T-helper 17 cell (primary cell): ENCODE measurements at places on chromosomes 16 and 17. TPM values are rescaled to one million over a fixed set of nuclear protein-coding genes. Genes with fewer than 3 reads are reported as not detected.

RGS11 gene
- total RNA-seq, result not detected

SKAP1 gene
- total RNA-seq, result 138 TPM

LITAFD gene
- total RNA-seq, result 0.75 TPM

EPX gene
- not detected for total RNA-seq

CES4A gene
- total RNA-seq, result 20.0 TPM

CDH3 gene
- 0.42 TPM for total RNA-seq

GP1BA gene
- 1.6 TPM for total RNA-seq

TMEM88 gene
- 31.3 TPM for total RNA-seq

GRCh38 chr17:82443465-82444283, 6.9 kb downstream of the CYBC1 start:
- peaks cover 6% of the 10 kb centered on the region for H3K4me1 ChIP-seq
- H3K4me3 ChIP-seq, result no peak overlapping the region
- H3K36me3 ChIP-seq, result no peaks in the 10 kb centered on the region
- no peak overlapping the region for H3K27ac ChIP-seq
- DNase-seq, result no peak

DNA sequence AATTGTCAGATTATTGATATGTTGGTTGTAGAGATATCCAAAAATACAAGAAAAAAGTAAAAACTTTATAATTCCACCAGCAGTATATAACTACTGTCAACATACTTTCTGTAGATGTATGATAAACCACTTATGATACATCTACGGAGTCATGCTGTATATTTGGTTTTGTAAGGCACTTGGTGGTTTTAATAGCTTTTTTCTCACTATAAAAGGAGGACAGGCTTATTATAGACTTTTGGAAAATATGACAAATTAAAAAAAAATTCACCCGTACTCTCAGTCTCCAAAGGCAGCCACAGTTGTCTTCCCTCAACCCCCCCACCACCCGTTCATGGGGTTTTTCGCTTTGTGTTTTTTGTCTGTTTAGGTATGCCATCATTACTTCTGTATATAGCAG, 14.8 kb downstream of the RAI1 start:
- no peaks in the 10 kb centered on the region for H3K36me3 ChIP-seq
- peak overlapping the region; percentile 97 for H3K27ac ChIP-seq
- peaks cover 34% of the 10 kb centered on the region for H3K4me1 ChIP-seq
- DNase-seq, result no peak
- H3K27me3 ChIP-seq, result no peaks in the 10 kb centered on the region

GRCh38 chr17:9875441-9875840, 29.6 kb downstream of the RCVRN start:
- DNase-seq, result no peak
- H3K4me1 ChIP-seq, result no peaks in the 10 kb centered on the region

GRCh38 chr16:9499941-9500593, 408.6 kb downstream of the HAPSTR1 start:
- no peaks in the 10 kb centered on the region for H3K4me1 ChIP-seq
- H3K36me3 ChIP-seq, result no peaks in the 10 kb centered on the region
- no peak for DNase-seq
- no peak overlapping the region for H3K4me3 ChIP-seq
- H3K27me3 ChIP-seq, result no peaks in the 10 kb centered on the region

GRCh38 chr16:3536851-3537250, 36.0 kb downstream of the CLUAP1 start:
- no peaks in the 10 kb centered on the region for H3K36me3 ChIP-seq
- no peaks in the 10 kb centered on the region for H3K27me3 ChIP-seq
- DNase-seq, result no peak
- peak overlapping the region; percentile 61 for H3K27ac ChIP-seq
- peaks cover 19% of the 10 kb centered on the region for H3K4me1 ChIP-seq

DNA sequence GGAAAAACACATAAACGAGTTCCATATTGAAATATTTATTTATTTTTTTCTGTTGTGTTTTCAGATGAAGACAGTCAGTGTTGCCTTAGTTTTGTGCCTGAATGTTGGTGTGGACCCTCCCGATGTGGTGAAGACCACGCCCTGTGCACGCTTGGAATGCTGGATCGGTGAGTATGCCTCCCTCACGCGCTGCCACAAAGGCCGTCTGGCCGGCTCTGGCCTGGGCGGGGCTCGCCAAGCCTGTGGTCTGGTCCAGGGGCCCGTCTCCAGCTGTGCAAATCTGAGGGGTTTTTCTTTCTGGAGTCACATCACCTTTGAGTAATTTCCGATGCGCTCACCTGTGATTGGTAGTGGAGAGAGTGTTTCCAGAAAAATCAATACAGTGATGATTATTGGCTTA, 81.0 kb downstream of the RPTOR start:
- peaks cover 17% of the 10 kb centered on the region for H3K4me1 ChIP-seq
- no peak overlapping the region for H3K27ac ChIP-seq
- H3K36me3 ChIP-seq, result peaks cover 11% of the 10 kb centered on the region
- no peak overlapping the region for H3K4me3 ChIP-seq

- peaks cover 3% of the 10 kb centered on the region for H3K4me1 ChIP-seq
- H3K27me3 ChIP-seq, result no peaks in the 10 kb centered on the region
- H3K36me3 ChIP-seq, result peaks cover 11% of the 10 kb centered on the region
- DNase-seq, result no peak
- H3K27ac ChIP-seq, result no peak overlapping the region
Observed at GRCh38 chr16:16083421-16084156, 134.2 kb downstream of the ABCC1 start.

DNA sequence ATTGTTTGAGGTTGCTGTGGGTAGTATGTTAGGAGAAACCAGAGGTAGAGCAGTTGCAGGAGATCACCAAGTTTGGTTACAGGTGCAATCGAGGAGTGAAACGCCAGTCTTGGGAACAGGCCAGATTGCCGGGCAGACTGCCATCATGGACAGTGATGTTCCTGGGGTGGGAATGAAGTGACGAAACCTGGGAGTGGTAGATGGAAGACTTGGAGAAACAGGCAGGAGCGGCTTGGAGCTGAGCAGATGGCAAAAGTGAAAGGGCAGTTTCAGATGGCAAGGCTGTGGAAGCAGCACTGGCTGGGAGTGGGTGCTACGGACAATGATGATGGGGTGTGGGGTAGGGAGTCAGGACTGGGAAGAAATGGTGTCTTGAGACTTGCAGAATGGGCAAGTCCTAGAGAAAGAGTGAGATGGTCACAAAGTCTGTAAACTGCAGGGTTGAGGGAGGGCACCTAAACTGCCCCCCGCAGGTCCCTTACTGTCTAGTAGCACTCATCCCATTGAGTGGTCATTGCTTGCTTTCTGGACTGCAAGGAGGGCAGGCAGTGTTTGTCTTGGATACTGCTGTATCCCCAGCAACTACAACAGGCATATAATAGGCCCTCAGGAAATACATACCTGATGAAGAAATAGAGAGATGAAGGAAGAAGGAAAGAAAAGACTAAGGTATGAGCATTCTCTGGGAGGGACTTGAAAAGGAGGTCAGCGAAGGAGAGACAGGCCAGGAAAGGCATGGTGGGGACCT, 29.5 kb upstream of the ULK2 start:
- H3K4me1 ChIP-seq, result peaks cover 10% of the 10 kb centered on the region
- H3K27me3 ChIP-seq, result no peaks in the 10 kb centered on the region
- no peak for DNase-seq
- peak overlapping the region; percentile 91 for H3K27ac ChIP-seq

DNA sequence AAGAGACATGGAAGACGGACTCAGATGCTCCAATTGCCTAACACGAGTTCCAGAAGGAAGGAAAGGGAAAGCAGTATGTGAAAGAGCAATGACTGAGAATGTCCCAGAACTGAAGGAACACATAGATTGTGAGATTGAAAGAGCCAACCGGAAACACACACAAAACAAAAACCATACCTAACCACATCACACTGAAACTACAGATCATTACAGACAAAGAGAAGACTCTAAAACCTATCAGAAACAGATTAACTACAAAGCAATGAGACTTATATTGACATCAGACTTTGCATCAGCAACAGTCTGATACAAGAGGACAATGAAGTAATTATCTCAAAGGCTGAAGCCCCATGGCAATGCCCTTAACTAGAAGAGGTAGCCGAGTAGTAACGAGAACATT, 45.6 kb upstream of the CLEC18B start:
- H3K27me3 ChIP-seq, result no peaks in the 10 kb centered on the region
- peaks cover 13% of the 10 kb centered on the region for H3K36me3 ChIP-seq
- H3K4me1 ChIP-seq, result peaks cover 25% of the 10 kb centered on the region
- H3K27ac ChIP-seq, result peak overlapping the region; percentile 94

DNA sequence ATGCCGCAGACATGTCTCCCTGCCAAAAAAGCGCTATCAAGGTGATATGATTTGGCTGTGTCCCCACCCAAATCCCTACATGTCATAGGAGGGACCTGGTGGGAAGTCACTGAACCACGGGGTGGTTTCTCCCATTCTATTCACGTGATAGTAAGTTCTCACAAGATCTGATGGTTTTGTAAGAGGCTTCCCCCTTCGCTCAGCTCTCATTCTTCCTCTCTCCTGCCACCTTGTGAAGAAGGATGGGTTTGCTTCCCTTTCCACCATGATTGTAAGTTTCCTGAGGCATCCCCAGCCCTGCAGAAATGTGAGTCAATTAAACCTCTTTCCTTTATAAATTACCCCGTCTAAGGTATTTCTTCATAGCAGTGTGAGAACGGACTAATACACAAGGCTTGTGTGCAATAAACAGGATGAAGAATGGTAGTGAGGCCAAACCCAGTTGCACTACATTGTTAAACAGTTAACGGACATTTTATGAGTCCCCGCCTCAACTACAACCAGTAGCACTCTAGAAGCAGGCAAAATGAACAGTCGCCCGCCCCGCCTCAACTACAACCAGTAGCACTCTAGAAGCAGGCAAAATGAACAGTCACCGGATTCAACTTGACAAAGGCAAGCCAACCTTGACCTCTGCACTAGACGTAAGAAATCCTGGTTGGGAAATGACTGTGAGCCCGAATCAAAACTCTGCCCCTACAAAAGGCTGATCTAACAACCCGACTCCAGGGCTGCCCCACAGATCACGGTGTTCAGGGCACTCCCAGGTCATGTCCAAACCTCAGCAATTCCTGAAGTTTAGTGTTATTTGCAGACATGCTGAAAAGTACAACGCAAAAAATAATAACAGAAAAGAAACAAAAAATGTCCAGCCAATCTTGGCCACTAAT, 26.3 kb downstream of the VPS53 start:
- H3K27ac ChIP-seq, result peak overlapping the region; percentile 54
- H3K4me1 ChIP-seq, result peaks cover 5% of the 10 kb centered on the region
- H3K36me3 ChIP-seq, result peaks cover 5% of the 10 kb centered on the region

- H3K27ac ChIP-seq, result no peak overlapping the region
- peaks cover 1% of the 10 kb centered on the region for H3K4me1 ChIP-seq
Observed at GRCh38 chr16:46577988-46578579, 43.1 kb downstream of the SHCBP1 start.

GRCh38 chr17:7897773-7898172, 9.2 kb downstream of the CHD3 start:
- peaks cover 29% of the 10 kb centered on the region for H3K36me3 ChIP-seq
- no peak for DNase-seq
- no peak overlapping the region for H3K4me3 ChIP-seq
- peaks cover 17% of the 10 kb centered on the region for H3K4me1 ChIP-seq
- no peaks in the 10 kb centered on the region for H3K27me3 ChIP-seq

DNA sequence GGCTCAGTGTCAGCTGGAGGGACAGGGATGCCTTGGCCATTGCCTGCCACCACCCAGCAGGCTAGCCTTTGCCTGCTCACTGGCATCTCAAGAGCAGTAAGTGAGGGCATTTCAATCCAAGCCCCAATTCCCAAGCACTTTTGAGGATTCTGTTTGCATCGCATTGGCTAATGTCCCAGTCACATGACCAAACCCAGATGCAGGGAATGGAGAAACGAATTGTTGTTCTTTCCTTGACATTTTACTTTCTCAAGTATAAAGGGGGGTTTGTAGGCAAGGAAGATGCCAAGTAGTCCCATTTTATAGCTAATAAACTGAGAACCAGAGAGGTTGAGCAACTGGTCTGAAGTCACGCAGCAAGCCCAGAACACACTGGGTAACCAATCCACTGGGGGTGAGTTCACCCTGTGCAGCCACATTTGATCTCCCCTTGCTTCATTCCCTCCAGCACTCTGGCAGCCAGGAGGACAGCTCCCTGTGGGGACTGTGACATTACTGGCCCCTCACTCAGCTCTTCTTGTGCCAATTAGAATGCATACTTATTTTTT, 193.8 kb upstream of the CACNG3 start:
- H3K27me3 ChIP-seq, result no peaks in the 10 kb centered on the region
- peaks cover 29% of the 10 kb centered on the region for H3K4me1 ChIP-seq
- DNase-seq, result no peak
- no peak overlapping the region for H3K4me3 ChIP-seq
- peaks cover 17% of the 10 kb centered on the region for H3K36me3 ChIP-seq

DNA sequence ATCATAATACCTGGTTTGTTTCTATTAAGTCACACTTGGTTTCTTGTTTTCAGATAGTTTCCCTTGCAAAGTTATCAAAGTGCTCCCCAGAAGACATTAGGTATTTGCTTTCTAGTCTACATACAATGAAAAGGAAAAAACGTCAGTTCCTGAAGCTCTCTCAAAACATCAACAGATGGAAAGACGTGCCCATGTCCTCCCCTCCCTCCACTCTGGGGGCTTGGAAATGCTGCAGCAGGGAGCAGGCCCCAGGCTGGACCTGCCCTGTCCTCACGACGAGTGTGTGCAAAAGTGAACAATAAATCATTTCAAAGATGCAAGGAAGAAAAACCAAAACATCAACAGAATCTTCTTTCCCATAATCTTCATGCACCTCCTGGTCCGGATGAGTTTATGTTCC, 118.5 kb downstream of the USP22 start:
- peaks cover 45% of the 10 kb centered on the region for H3K27me3 ChIP-seq
- no peak for DNase-seq
- H3K27ac ChIP-seq, result no peak overlapping the region
- H3K4me1 ChIP-seq, result no peaks in the 10 kb centered on the region
- H3K4me3 ChIP-seq, result no peak overlapping the region
- H3K36me3 ChIP-seq, result peaks cover 2% of the 10 kb centered on the region

- no peak for DNase-seq
- H3K4me3 ChIP-seq, result peak overlapping the region; percentile 93
- no peaks in the 10 kb centered on the region for H3K36me3 ChIP-seq
- peaks cover 76% of the 10 kb centered on the region for H3K4me1 ChIP-seq
Observed at GRCh38 chr17:77444628-77444983, 303.8 kb downstream of the SEC14L1 start.

- no peaks in the 10 kb centered on the region for H3K27me3 ChIP-seq
- no peak overlapping the region for H3K27ac ChIP-seq
- H3K4me1 ChIP-seq, result peaks cover 6% of the 10 kb centered on the region
- DNase-seq, result no peak
- peaks cover 4% of the 10 kb centered on the region for H3K36me3 ChIP-seq
Observed at GRCh38 chr17:37221865-37222264, 153.9 kb upstream of the C17orf78 start.
